Upper lobe of right lung (tissue), 1 donor: ENCODE measurements at places on chromosomes 4 and X.

DNA sequence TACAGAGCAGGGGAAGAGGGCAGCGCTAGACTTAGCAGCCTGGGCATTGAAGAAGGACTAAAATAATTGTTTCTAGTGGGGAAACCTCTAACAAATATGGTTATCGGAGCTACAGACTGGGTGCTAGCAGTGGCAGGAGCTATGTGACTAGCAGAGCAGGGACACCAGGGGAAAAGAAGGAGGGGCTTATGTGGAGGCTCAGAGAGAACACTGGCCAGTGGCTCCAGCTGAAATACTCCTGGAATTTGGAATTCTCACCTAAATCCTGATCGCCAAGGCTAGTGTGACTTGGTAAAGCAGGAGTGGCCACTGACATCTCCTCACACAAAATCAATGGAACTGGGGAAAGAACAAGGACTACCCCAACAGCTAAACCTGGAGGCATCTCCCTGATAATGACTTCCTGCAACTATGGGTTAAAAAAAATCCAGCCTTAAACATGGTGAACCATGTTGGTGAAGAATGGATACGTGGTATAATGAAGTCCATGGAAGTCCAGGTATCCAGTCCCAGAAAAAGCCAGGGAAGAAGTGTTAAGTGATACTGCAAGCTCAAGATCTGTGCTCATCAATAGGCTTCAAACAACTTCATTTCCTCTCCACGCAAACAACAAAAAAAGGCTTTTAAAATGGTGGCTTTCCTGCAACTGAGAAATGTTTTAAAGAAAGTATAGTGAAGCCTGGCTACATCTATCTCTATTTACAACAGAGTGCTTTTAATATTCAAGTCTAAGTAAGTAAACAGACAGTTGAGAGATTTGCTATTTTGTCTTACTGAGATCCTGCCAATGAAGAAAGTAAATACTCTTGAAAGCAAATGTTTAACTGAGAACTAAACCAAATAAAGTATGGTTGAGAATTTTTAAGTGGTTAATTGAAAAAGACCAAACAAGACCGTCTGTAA, 1.8 kb downstream of the TAPT1 start:
- DNase-seq = no peak

DNA sequence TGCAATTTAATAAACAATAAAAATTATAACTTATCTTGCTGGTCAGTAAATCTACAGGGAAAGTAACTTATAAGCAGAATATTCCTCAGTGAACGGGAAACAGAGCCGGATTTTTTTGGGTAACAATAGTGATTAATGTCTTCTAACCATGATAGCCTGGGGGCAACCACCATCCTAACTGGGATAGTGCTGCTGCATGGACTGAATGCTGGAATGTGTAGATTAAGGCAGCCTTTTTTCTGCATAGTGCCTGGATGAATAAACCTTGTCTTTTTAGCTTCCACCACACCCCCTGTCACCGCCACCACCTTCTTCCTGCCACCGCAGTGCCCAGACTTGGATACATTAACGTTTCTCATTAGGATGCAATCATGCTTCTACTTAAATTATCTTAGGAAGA, 83.6 kb upstream of the LNX1 start:
- DNase-seq = no peak

DNA sequence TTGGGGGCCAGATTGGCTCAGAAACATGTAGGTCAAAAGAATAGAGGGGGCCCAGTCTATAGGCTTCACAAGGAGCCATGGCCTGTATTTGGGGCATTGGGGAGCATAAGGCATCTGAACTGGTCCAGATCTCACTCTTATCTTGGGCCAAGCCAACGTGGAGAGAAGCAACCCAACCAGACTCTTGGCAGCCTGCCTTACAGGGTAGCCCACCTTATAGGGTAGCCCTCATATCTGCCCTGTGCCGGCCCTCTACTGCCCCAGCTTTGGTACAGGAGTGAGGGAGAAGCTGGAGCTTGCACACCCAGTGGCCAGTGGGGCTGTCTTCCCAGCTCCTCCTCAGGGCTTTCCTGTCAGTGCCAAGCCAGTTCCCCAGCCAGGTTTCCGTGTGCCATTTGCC, 142.2 kb downstream of the AMMECR1 start:
- no peak for DNase-seq

- DNase-seq = no peak
Observed at GRCh38 chr4:177938226-177938625, 496.0 kb upstream of the AGA start.

DNA sequence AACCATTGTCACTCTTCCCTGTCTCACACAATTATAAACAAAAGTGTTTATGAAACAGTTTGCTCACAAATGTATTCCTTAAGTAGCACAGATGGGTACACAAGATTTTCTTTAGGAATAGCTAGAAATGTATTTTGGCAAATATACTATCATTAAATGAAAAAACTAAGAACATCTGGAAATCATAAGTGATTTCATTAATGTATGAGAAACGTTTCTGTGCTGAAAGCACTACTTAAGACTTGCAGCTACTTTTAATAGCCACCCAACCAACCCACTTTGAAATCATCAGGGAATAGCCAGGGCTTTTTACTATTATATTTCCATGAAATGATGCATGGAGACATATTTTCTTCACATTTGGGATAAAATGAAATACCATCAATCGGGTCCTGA, 62.3 kb upstream of the NAP1L5 start:
- no peak for DNase-seq

- DNase-seq = no peak
Observed at GRCh38 chr4:152535360-152535902, 461 bp downstream of the FBXW7 start.

- no peak for DNase-seq
Observed at GRCh38 chrX:132209527-132209926, 9.7 kb downstream of the RAP2C start.

- no peak for DNase-seq
Observed at GRCh38 chr4:153651116-153651515, 33.0 kb upstream of the TLR2 start.

- no peak for DNase-seq
Observed at GRCh38 chrX:132676102-132676501, 187.3 kb upstream of the MBNL3 start.

- DNase-seq = peak; percentile 89
Observed at GRCh38 chr4:52861879-52862616, at the start of gene RASL11B. Gene RASL11B, plus strand, starts transcription at chr4:52862317. Its CDS starts 191 bp downstream, at chr4:52862508.

GRCh38 chr4:159134429-159134828, 31.6 kb downstream of the RAPGEF2 start:
- DNase-seq = no peak

GRCh38 chrX:78493180-78493579, 165.8 kb upstream of the CYSLTR1 start:
- DNase-seq = no peak

DNA sequence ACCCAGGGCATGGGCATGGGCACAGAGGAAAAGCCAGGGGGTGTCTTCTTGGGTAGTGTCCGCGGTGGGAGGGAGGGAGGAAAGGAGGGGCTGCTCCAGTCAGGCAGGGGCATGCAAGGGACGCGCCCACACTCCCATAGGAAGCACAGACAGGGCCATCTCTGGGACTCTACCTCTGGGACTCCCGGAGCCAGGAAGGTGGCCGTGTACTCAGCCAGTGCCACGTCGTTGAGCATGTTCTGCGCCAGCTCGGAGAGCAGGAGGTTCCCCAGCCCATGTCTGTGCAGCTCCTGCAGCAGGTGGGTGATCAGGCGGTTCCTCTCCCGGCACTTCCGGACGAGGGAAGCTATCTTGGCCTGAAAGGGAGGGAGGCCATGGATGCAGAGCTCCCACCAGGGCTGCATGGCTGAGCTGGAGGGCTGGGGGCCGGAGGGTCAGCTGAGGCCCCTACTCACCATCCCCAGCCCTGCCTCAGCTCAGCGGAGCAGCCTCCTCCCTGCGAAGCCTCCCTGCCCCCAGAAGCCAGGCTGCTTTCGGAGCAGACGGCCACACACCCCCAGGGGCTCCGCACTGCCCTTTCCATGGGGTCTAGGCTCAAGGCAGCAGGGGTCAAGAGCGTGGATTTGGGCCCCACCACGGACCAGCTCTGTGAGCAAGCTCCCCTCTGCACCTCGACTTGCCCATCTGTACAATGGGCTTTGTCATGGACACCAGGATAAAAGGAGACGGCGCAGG, 44.6 kb downstream of the C4orf50 start:
- peak; percentile 47 for DNase-seq
